ENCODE measurements at places on chromosomes 6 and 20.

DNA sequence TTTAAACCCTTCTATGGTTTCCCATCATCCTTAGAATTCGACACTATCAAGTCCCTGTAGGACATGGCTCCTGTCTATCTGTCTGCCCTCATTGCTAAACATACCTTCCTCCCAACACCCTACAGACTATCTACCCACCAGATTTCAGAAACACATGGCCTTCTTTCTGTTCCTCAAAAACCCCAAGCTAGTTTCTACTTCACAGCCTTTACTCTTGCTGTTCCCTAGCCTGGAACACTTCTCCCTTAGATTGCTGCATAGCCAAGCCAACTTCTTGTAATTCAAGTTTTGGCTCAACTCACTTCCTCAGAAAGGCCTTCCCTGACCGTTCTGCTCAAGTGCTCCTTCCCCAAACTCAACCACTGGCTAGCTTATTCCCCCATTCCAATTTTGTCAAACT lies 156.2 kb downstream of the BTBD9 start:
- DNase-seq: no peak

DNA sequence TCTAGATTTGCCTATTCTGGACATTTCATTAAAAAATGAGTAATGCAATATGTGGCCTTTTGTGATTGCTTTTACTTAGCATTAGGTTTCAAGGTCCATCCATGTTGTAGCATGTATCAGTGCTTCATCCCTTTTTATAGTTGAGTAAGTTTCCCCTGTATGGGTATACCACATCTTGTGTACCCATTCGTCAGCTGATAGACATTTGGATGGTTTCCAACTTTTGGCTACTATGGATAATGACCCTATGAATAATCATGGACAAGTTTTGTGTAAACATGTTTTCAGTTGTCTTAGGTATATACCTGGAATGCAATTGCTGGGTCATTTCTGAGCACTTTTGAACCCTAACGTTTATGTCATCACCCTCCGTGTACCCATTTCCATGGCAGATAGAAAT lies 15.4 kb downstream of the METTL24 start:
- DNase-seq: no peak

GRCh38 chr6:2909718-2910117 lies 6.6 kb upstream of the SERPINB9 start:
- no peak for DNase-seq

DNA sequence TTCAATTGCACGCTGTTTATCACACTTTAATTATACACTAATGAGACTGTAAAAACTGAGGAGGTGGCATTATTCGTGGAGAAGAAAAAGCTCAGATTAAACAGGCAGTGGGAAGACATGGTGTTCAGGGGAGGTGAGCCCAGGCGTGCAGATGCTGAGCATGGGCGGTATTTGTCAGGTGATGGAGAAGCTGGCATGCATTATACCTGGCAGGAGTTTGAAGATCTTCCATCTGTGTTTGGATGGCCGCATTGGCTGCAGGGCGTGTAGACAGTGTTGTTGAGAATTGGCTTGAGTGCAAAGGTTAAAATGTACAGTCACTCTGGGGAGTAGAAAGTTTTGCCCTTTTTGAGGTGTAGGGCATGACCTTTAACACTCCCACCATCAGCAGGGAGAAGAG lies 213.8 kb downstream of the ERMARD start:
- no peak for DNase-seq

DNA sequence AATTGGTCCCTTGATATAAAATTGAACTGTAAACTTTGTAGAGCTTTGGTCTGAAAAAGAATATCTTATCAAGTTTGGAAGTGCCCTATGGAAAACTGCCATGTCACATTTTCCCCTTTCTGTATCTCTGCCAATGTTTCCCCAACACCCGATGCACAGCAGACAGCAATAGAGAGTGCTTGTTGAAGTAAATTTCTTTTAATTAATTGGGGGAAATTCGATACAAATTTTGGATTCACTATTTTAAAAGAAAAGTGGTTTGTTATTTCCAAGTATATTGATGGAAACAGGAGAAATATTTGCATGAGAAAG lies 208.1 kb downstream of the OGFRL1 start:
- DNase-seq: no peak

DNA sequence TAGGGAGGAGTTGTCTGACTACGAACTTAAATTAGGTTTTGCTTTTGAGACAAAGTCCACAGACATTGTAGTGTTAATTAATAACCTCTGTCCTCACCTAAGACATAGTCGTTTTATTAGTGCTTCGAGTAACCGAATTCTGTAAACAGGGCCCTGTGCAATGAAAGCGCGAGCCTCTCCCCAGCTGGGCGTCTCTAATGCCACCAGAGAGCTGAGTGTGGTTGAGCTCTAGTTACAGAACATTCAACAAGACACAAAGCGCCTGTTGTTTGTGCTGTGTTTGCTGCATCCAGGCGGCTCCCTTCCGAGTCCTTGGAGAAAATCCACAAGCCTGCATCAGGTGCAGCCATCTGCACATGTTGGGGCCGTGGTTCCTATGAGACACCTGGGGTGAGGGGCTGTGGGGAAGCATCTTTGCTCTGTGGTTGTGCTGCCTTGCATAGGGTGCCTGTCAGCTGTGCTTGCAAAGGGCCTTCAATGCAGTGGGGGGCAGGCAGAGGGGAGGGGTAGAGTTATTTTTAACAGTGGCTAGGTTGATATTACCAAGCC lies 63.9 kb downstream of the CD164 start:
- peak; percentile 60 for DNase-seq

DNA sequence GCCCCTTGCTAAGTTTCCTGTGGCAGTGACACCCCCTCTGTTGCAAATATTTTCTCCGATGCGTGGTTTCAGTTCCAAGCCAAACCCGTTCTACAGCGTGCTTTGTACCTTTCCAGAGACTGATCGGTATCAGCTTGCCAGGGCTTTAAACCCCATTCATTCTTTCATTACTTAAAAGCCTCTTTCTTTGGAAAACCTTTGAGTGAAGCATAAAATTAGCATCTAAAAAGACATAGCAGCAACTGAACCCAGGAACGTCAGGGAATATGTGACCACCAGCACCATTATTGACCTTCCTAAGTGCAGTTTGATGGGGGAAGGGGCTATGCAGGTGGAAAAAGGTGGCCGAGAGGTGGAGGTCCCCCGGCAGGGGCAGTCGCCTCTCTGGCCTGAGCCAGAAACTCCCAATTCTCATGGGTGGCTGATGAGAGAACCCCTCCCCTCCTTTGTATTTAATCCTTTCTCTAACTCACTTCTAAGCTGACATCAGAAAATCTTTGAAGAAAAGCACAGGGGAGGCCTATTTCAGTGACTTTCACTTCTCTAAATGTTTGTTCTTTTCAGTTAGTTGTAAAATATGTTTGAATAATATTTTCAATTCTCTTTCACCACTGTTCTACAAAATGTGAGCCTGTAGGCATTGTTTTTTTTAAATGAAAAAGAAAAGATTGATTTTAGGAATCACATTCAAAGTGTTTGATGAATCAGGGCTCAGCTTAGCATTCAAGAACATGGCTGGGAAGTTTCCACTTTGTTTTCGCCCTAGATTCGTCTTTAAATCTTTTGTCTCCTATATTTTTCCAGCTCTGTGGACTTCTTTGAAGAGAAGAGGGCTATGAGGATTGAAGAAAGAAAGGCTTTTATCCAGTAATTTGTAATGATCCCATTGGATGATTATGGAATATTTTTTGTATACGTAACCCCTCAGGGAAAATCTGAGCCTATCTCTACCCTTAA lies 89.2 kb downstream of the RSPH3 start:
- DNase-seq: no peak

GRCh38 chr6:24031496-24031895 lies 94.5 kb upstream of the NRSN1 start:
- no peak for DNase-seq

GRCh38 chr20:33951171-33951570 lies 42.5 kb upstream of the RALY start:
- DNase-seq: no peak

- peak; percentile 87 for DNase-seq
Observed at GRCh38 chr20:2840967-2841531, 504 bp downstream of the VPS16 start.

- peak; percentile 54 for DNase-seq
Observed at GRCh38 chr6:16432075-16433032, 194.0 kb downstream of the GMPR start.

GRCh38 chr6:117346142-117346930 lies 79.4 kb downstream of the ROS1 start:
- no peak for DNase-seq

GRCh38 chr6:163355426-163355991 lies 59.0 kb upstream of the QKI start:
- peak; percentile 67 for DNase-seq

DNA sequence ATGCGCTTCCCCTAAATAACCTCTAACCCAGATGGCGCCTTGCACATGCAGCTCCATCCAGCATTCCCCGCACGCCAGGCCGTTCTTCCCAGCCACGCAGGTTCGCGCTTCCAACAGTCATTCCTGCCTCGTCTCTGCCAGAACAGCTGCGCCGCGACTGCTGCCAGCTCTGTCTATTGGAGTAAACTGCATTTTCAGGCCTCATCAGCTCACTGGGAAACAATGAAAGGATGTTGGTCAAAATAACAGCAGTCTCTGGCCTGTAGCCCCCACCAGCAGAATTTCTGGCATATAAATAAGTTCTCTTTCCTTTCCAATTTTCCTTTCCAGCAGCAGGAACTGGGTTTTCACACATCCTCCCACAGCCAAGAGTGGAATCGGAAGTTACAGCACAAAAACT lies 14.6 kb downstream of the NRSN1 start:
- DNase-seq: peak; percentile 82

GRCh38 chr6:75759207-75759606 lies 10.2 kb downstream of the MYO6 start:
- no peak for DNase-seq

DNA sequence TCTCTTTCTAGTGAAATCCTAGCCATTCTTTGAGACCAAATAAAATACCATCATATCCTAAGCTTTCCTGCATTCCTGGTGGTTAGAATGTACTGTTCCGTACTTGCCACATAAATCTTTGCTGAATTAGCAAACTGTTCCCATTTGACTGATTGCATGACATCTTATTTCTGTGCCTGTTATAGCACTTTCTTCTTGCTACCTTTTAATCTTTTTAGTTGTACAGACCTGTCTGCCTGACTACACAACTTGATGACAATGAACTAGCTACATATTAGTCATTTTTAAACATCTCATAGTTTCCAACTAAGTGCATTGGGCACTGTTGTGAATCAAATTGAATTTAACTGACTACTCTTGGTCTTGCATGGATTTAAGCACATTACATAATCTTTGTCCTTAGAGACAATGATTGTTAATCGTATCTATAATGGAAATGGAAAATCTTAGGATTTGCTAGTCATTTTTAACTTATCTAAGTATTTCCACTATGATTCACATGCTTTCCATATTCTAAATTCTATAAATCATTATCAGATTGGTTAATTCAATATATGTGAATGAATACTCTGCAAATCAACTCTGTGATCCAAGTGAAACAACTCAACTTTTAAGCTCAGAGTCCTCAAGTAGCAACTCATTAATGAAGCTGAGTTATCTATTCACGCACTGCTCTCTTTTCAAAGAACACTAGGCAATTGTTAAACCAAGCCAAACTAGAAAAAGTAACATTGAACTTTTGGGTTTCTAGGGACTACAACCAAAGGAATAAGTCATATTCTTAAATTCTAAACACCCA lies 109.0 kb downstream of the TNFRSF21 start:
- DNase-seq: no peak

GRCh38 chr6:30998785-30999184 lies 11.5 kb upstream of the MUC22 start:
- no peak for DNase-seq

GRCh38 chr20:38757145-38757775 lies 9.0 kb downstream of the ACTR5 start:
- DNase-seq: no peak

DNA sequence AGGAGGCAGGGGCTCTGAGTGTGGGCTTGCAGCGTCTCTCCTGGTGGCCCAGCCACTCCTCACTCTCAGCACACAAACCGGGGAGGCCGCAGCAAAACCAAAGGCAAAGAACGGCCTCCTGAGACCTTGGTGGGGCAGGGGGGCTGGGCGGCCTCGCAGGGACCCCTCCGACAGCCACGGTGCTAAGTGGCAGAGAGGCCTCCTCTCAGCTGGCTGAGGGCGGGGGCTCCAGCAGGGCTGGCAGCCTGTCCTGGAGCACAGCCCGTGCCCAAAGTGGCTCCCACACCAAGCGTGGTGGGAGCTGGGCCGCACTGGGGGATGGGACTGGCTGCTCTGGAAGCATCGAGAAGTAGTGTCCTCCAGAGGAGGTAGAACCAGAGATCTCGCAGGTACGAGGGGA lies 334.4 kb downstream of the QKI start:
- peak; percentile 23 for DNase-seq

- no peak for DNase-seq
Observed at GRCh38 chr6:129605967-129606366, 104.0 kb downstream of the ARHGAP18 start.

DNA sequence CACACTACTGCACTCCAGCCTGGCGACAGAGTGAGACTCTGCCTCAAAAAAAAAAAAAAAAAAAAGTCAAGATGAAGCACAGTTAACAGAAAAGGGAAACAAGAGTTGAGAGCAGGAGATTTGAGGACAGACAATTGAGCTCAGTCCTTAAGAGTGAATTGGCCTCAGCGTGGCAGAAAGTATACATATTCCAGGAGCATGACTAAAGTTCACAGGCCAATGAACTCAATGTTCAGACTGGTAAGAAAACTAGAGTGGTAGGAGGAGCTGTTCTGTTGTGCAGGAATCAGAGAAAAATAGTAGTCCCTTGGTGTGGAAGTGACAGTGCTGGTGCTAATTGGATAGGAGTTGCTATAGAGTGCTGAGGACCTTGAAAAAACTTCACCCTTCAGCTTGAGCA lies 60.0 kb downstream of the NRN1 start:
- DNase-seq: no peak
